ENCODE measurements at places on chromosomes 3 and 15. TPM values are rescaled to one million over a fixed set of nuclear protein-coding genes. Genes with fewer than 3 reads are reported as not detected.

Gene DCLK3
- not detected for total RNA-seq

Gene GOLGA6A
- 0.20 TPM for total RNA-seq

Gene ZSCAN2
- 11.4 TPM for total RNA-seq

Gene HACD2
- 29.5 TPM for total RNA-seq

Gene PIERCE2
- not detected for total RNA-seq

DNA sequence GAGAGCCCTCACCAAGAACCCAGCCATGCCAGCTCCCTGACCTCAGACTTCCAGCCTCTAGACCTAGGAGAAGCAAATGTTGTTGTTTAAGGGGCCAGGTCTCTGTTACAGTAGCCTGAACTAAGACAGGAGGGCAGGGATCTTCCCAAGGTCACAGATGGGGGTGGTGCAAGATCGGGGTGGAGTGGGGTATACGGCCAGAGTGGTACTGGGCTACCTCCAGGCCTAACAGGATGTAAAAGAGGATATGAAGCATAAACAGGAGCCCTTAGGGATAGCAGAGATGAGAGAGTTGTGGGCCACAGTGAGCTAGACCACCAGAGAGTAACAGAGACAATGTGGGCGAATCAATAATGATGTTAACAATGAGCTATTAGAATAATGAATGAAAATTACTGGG, 82.9 kb downstream of the TOP2B start:
- no peaks in the 10 kb centered on the region for H3K36me3 ChIP-seq
- DNase-seq = no peak
- no peaks in the 10 kb centered on the region for H3K27me3 ChIP-seq
- H3K27ac ChIP-seq = no peak overlapping the region

- no peaks in the 10 kb centered on the region for H3K27me3 ChIP-seq
- no peaks in the 10 kb centered on the region for H3K36me3 ChIP-seq
- no peak overlapping the region for H3K27ac ChIP-seq
- no peak overlapping the region for H3K4me3 ChIP-seq
- H3K4me1 ChIP-seq = no peaks in the 10 kb centered on the region
Measured at GRCh38 chr15:67605871-67606270, 63.4 kb downstream of the MAP2K5 start.

GRCh38 chr15:73051391-73051806, 864 bp upstream of the NEO1 start:
- H3K4me1 ChIP-seq = peaks cover 11% of the 10 kb centered on the region
- peak overlapping the region; percentile 73 for H3K27ac ChIP-seq
- no peak for DNase-seq
- no peaks in the 10 kb centered on the region for H3K27me3 ChIP-seq
- H3K36me3 ChIP-seq = no peaks in the 10 kb centered on the region

DNA sequence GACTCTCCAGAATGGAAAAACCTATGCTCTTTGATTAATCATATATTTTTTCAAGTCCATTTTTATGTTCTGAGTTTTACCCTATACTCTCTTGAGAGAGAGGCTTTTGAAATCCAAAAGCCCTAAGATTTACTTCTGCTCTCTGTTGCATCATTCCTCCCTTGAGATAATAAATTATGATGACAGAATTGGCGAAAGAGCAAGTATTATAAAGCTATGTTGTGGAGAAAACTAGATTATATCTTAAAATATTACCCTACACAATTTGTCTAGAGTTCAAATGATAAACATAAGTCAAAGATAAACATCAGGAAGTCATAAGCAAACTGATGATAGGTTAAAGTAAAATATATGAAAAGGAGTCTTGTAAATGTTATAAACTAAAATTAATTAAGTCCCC, 293.4 kb upstream of the MME start:
- no peaks in the 10 kb centered on the region for H3K36me3 ChIP-seq
- no peaks in the 10 kb centered on the region for H3K4me1 ChIP-seq
- no peak overlapping the region for H3K27ac ChIP-seq
- DNase-seq = no peak
- no peak overlapping the region for H3K4me3 ChIP-seq

DNA sequence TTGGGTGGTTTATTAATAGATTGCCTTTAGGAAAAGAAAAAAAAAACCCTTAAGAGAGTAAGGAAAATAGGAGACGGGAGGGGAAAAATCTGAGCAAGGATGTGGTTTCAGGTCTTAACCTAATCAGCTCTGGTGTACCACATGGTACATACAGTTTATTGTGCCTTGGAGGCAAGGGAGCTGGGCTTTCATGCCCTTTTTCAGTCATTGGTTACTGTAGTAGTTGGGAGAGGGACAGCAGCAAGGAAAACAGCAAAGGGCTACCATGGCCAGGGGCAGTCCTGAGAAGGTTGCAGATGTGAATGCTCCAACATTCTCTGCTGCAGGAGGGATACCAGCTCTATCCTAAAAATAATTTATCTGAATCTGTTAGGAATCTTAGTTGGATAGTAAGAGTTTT, 5.9 kb downstream of the CMC1 start:
- no peak for DNase-seq
- H3K27ac ChIP-seq = no peak overlapping the region
- no peaks in the 10 kb centered on the region for H3K27me3 ChIP-seq
- peaks cover 78% of the 10 kb centered on the region for H3K4me1 ChIP-seq
- H3K36me3 ChIP-seq = no peaks in the 10 kb centered on the region

- H3K27me3 ChIP-seq = no peaks in the 10 kb centered on the region
- H3K4me1 ChIP-seq = no peaks in the 10 kb centered on the region
- H3K27ac ChIP-seq = no peak overlapping the region
Measured at GRCh38 chr3:40054568-40055222, 245.3 kb downstream of the MYRIP start.

- no peak for DNase-seq
- no peak overlapping the region for H3K4me3 ChIP-seq
- H3K27me3 ChIP-seq = no peaks in the 10 kb centered on the region
- H3K36me3 ChIP-seq = no peaks in the 10 kb centered on the region
Measured at GRCh38 chr3:41330465-41330864, 131.2 kb downstream of the CTNNB1 start.

- no peak overlapping the region for H3K27ac ChIP-seq
- H3K4me1 ChIP-seq = no peaks in the 10 kb centered on the region
- no peak for DNase-seq
- no peaks in the 10 kb centered on the region for H3K27me3 ChIP-seq
- H3K36me3 ChIP-seq = no peaks in the 10 kb centered on the region
Measured at GRCh38 chr3:34856081-34856947, 783.0 kb upstream of the ARPP21 start.

- no peak overlapping the region for H3K4me3 ChIP-seq
- H3K36me3 ChIP-seq = no peaks in the 10 kb centered on the region
- H3K27me3 ChIP-seq = no peaks in the 10 kb centered on the region
- H3K4me1 ChIP-seq = no peaks in the 10 kb centered on the region
- H3K27ac ChIP-seq = no peak overlapping the region
Measured at GRCh38 chr3:50427217-50427616, 67.9 kb upstream of the TMEM115 start.

DNA sequence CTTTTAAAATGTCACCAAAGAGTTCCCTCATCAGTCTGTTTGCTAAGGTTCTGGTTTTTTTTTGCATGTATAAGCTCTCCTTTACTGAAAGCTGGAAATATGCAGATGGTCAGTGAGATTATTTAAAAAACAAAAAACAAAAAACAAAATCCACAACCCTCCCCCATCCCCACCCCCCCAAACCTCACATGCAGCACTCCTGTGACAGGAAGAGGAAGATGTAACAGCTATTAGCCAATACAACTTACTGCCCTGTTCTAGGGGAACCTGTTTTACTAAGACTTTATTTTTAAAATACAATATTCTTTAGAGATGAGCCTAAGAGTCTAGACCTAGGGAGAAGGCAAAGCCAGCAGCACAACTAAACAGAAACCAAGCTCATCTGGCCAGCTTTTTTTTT, 39.5 kb downstream of the ANP32A start:
- no peak overlapping the region for H3K27ac ChIP-seq
- no peaks in the 10 kb centered on the region for H3K27me3 ChIP-seq
- H3K4me1 ChIP-seq = peaks cover 16% of the 10 kb centered on the region
- H3K36me3 ChIP-seq = peaks cover 46% of the 10 kb centered on the region

All from CD4-positive, alpha-beta memory T cell (primary cell).